ENCODE measurements at places on chromosomes 3 and 15.

- no peak for DNase-seq
These were observed 45.5 kb downstream of the TMEM39A start for GRCh38 chr3:119417771-119418512.

DNA sequence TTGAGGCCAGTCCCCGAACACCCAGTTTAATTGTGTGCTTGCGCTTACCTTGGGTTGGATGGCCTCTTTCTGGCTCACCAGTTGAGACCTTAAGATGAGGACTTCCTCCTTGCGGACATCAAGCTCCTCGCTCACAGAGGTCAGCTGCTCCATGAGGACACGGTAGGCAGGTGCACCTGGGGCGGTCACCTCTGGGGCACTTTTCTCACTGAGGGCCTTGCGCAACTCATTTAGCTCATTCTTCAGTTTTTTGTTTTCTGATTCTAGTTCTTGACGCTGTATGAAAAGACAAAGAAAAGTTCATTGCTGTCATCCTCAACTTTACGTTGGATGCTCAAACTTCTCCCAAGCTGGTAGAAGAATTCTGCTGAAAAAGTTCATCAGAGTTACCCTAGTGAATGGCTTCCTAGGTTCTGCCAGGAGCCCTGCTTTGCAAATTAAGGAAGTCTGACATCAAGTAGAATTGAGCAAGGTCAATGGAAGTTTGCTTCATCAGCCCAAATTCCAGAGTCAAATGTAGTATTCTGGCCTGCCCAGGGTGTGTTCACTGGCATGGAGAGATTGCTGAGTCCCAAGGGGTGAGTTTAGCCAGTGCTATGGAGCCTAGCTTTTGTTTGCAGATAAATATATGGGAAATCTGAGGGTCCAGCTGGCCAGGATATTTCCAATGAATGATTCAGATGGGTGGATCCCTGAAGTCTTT, 55.8 kb upstream of the MYO5C start:
- DNase-seq, result no peak

GRCh38 chr3:102511168-102511567, 76.4 kb downstream of the ZPLD1 start:
- no peak for DNase-seq

GRCh38 chr3:177807150-177807875, 610.0 kb upstream of the TBL1XR1 start:
- no peak for DNase-seq

DNA sequence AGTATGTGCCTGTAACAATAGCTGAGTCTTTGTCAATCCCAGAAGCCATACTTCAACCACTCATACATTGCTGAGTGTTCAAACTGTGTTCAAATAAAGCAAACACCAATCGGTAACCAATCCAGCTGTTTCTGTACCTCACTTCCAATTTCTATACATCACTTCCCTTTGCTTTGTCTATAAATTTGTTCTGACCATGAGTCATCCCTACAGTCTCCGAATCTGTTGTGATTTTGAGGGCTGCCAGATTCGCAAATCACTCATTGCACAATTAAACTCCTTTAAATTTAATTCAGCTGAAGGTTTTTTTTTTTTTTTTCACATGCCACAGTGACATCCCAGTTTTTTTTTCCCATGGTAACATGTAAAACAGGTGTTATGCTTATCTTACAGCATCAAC, 870.3 kb downstream of the NAALADL2 start:
- DNase-seq, result no peak

GRCh38 chr3:99789011-99789721, 28.5 kb upstream of the CMSS1 start:
- DNase-seq, result peak; percentile 42

GRCh38 chr3:35857004-35857403, 217.7 kb downstream of the ARPP21 start:
- DNase-seq, result no peak

DNA sequence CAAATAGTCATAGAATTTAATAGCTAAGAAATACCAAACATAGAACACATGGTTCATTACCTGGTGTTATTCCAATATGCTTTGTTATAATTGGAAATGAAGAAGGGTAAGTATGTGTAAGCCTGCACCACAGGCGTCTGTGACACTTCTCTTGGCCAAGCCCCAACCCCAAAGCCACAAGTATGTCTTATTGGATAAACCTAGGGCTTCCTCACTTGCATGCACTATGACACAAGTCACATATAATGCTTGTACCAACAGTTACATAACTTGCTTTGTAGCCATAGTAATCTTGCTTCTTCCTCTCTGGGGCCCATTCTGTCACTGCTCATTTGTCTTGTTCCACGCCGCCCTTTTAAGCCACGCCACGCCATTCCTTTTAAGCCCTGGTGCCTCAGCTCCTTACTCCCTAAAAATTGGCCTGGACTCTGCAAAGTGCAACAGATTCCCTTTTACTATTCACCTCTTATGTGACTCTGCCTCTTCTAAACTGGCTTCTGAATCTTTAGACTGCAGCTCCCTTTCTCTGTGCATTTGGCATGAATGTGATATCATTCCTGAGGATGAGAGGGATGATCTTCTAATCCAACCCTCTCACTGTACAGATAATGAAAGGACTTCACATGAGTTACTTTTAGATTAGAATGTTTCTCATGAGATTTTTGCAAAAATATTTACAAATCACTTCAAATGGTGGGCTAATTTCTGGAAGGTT, 48.1 kb upstream of the EPHA3 start:
- DNase-seq, result no peak

DNA sequence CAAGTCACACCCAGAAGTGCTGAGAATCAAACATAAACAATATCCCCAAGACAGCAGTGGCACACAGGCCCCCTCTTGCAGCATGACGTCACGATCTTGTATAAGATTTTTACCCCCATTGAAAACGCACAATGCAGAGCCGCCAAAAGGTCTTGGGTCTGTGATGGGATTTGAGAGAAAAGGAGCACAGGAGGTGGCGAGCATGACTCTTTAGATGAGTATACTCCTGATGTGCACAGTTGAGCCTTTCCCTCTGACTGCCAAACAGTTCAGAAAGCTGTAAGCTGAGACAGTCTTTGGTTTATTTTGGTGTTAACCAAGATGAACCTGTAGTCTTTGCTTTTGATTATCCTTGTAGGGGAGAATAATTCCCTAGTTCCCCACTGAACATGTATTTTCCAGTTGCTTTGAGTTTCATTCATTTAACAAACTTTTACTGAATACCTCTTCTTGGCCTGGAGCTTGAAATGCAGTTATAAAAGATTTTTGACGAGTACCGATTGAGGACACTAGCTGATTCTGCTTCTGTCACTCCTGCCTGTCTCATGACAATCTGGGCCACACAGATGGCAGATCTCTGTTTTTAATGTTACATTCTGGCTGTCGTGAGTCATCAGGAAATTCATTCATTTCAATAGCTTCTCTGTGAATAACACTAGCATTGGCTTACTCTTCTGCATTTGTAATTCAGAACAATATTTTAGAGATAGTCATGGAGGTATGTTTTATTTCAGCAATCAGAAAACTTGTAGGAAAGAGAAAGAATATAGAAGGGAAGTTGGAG, 28.9 kb downstream of the CFAP91 start:
- DNase-seq, result peak; percentile 73

- DNase-seq, result no peak
These were observed 6.8 kb downstream of the CSTA start for GRCh38 chr3:122331886-122332285.

DNA sequence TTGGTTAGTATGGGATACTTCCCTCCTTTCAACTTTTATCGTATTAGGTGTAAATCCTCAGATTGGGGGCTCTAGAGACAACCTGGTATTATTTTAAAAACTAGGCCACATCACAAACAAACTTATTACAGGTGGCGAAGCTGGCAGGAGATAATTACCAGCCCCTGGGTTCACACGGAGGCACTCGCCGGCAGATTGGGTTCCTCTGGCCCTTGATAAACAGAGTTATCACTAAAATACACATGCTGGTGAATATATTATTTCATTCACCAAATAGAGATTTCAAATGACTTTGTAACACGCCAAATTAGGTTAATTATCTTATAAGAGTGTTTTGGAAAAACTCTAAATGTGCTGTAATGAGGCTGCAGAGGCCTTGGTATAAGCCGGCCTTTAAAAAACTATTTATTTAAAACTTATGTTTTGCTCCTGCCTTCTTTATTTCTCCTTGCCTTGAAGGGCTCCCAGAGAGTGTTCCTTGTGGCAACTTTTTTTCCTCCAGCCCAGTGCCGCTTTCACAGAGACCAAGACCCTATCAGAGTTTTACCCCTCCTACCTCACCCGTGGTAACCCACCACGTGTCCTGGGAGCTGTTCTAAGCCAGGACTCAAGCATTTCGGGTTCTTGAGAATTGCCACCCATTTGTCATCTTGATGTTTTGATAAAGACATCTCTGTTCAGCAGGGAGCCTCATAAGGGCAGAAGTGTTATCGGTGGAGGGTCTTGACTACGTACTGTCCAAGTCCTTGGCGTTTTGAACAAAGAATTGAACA, 468.6 kb upstream of the CFAP20DC start:
- no peak for DNase-seq

DNA sequence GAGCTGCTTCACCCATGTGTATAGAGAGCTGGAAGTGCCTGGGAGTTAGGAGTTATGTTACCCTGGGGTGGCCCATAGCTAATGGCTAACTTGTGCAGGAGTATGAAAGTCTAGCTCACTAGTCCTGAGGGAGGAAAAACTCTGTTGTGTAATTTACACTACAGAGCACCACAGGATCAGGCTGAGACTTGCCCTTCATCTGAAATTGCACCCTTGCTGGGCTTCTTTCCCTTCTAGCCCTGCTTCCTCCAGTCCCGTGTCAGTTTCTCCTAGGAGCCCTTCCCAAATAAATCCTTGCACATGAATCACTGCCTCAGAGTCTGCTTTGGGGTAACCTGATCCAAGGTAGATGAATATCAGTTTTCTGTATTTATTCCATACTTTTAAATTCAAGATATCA, 40.0 kb downstream of the CTXND1 start:
- peak; percentile 25 for DNase-seq

- DNase-seq, result no peak
These were observed 127.7 kb downstream of the MTHFS start for GRCh38 chr15:79769069-79769481.

GRCh38 chr3:132352556-132353143, 35.4 kb downstream of the ACP3 start:
- peak; percentile 74 for DNase-seq

DNA sequence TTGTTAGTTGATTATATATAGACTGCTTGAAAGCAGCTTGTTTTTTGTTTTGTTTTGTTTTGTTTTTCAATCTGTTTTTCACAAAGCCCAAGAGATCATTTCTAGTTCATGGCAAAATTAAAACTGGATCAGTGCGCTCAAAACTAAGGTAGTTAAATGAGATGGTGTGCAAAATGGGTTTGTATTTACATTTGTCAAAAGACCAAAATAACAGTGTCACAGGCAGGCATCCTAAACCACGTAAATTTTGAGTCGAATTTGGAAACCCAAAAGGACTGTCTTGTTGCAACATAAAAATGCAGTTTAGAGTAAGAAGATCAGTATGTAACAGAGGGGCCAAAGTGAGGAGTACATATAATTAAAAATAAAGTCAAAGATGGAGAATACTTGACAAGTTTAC, 2.4 kb downstream of the DMXL2 start:
- DNase-seq, result no peak

GRCh38 chr15:52162260-52162659, 28.9 kb downstream of the GNB5 start:
- no peak for DNase-seq

DNA sequence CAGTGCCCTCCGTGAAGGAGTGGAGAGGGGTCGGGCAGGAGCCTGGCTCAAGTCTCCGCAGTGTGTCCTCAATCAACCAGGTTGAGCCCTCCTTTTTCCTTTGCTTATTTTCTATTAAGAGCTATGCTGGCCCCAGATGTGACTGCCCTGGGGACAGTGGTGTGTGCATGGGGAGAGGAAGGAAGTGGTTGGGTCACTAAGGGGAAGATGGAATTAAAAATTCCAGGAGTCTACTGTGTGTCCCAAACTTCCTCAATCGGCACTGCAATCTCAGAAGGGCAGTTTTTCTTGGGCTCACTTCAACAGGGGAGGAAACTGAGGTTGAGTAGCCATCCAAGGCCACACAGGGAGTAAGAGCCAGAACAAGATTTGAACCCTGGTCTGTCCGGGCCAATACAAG, 13.7 kb upstream of the GRIP2 start:
- DNase-seq, result no peak

- DNase-seq, result no peak
These were observed 167.5 kb downstream of the NR2F2 start for GRCh38 chr15:96497951-96498350.

DNA sequence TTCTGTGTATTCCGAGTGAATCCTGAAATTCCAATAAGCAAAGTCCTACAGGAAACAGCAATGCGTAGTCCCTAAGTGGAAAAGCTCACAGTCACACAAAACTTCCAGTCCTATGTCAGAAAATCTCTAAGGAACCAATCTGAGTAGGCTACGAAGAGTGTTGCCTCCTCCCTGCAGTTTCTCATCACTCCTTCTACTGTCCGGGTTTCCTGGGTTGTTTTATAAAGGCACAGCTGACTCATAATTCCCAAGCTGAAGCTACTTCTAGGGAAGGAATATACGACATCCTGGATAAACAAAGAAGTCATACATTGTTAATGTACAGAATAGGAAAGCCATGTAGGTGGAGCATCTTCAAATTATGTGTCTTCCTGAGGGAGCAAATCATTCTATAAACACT, 65.7 kb upstream of the RGMA start:
- DNase-seq, result no peak

- DNase-seq, result no peak
These were observed 19.6 kb downstream of the PARP14 start for GRCh38 chr3:122700193-122700592.

- DNase-seq, result peak; percentile 56
These were observed 2.8 kb downstream of the SQOR start for GRCh38 chr15:45637552-45638033.

GRCh38 chr3:141303481-141304223, 64.7 kb upstream of the ZBTB38 start:
- DNase-seq, result peak; percentile 74

- DNase-seq, result peak; percentile 14
These were observed 253.4 kb downstream of the LPP start for GRCh38 chr3:188407158-188407880.

DNA sequence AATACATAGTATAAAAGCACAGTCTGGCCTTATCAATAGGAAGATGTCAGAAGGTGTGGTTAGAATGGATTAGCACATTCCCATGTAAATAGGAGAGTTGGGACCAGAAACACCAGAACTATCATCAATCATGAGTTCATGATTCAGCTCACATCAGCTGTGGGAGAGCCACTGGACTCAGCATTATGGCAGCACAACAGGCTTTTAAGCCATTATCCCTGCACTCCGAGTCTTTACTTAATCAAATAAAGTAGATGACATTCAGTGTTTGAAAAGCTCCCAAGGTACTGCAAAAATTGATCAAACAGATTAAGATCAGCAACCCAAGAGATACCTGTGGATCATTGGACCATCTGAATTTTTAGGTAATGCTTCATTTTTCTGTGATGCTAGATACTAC, 24.7 kb downstream of the PARP14 start:
- no peak for DNase-seq

- no peak for DNase-seq
These were observed 19.1 kb upstream of the MCTP2 start for GRCh38 chr15:94212291-94212690.

GRCh38 chr3:10815487-10815886, 541 bp upstream of the SLC6A11 start:
- peak; percentile 2 for DNase-seq

GRCh38 chr3:155462672-155463071, 169.2 kb upstream of the STRIT1 start:
- no peak for DNase-seq

GRCh38 chr3:149999421-149999820, 28.7 kb upstream of the PFN2 start:
- DNase-seq, result peak; percentile 67

All from NCI-H2171 treated with DMSO at 0.1 percent for 48 hours (cell line).